NCI-H2171 (cell line): ENCODE measurements at places on chromosomes 7 and 10.

DNA sequence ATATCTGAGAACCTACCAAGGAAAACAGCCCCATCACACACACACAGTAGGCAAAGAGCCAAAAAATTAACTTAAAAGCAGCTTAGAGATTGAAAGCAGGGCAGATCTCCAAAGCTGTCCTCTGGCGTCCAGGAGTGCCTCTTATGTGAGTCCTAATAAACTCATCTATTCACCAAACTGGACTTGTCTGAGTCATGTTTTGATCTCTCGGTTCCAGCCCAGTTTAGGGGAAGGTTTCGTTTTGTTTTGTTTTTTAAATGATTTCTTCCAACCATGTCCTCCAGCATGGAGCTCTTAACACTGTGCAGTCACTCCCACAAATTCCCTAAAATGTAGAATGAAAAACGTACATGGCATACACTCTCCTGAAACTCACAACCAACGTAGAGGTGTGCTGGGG, 6.7 kb upstream of the PRSS37 start:
- no peak for DNase-seq

DNA sequence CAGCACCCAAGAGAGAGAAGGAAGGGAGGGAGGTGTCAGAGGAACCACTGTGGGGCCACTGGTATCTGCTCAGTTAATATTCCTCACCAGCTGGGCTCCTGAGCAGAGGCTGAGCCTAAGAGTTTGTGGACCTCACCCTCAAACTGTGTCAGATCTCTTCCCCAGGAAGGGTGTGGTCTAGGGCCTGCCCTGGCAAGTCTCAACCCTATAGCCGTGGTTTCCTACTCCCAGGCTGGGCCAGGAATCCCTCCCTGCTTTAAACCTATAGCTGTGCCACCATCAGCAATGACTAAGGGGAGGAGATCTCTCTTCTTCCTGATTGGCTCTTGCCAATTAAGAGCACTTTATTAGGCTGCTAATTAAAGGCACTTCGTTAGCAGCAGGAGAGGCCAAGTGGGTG, 29.9 kb downstream of the POLL start:
- no peak for DNase-seq

- DNase-seq = no peak
These were observed 167.3 kb downstream of the TPK1 start for GRCh38 chr7:144668503-144668902.

DNA sequence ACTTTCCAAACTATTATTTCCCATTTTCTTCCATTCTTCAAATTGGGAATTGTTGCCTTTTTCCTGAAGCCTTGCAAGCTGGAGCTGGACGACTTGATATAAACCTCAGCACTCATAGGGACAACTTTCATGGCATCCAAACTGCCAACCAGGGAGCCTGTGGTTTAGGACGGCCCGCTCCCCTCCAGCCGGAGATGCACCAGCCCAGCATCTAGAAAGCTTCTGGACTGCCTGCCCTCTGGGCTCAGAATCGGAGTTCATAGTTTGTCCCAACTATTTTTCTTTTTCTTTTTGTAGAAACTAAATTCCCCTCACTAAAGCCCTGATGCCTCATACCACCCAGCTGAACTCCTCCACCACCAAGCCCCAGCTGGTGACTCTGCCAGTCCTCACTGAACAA, 200.3 kb downstream of the DNAJB6 start:
- no peak for DNase-seq

GRCh38 chr7:22639396-22639795, 87.6 kb upstream of the IL6 start:
- DNase-seq = no peak

- no peak for DNase-seq
These were observed 377.6 kb downstream of the LRMDA start for GRCh38 chr10:75809003-75809402.

DNA sequence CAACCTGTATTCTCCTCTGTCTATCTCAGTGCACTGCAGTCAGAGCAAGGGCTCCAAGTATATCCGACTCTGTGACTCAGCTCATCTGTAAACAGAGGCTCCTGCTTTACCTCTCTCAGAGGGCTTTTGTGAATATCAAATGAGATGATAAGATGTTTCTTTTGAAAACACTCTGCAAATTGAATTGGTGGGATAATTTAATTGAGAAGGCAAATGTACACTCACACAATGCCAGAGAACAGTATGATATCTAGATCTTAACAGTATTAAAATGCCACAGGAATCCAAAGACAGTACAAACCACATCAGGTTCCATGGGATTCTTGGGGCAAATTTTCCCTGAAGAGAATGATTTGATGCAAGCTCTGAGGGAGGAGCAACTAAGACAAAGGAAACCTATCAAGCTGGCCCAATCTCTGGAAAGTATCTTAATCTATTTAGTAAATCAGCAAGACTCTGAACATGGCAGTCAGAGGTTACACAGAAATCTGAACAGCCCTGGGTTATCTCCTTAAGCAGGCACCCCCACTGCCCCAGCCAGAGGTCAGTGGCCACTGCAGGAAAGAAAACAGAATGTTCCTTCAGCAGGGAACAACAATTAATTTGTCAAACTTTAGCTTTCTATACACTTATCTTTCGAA, 45.9 kb downstream of the DOCK4 start:
- DNase-seq = no peak

DNA sequence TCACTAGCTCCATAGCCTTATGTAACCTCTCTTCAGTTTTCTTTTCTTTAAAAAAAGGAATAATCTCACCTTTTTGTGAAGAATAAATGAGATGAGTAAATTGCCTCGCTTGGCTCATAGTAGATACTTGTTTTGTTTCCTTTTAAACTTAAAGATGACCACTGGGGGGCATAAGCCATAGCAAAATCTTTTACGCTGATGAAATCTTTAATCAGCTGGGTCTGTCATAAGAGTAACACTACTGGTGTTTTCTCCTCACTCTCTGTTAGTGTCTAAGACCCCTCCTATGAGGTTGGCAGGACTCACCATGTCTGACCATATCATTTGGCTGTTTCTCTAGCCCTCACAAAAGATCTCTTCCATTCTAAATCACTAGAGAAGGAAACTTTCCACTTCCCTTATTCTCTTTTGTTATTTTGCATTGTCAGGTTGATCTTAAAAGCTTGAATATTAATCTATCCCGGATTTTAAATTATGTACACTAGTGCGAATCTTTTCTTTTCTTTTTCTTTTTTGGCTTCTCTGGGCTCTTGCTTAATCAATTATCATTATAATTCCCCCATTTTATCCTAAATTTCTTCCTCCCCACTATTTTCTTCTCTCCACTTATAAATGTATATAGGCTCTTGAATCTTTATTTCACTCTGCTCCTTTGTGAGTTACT, 12.5 kb downstream of the STAG3 start:
- DNase-seq = no peak

DNA sequence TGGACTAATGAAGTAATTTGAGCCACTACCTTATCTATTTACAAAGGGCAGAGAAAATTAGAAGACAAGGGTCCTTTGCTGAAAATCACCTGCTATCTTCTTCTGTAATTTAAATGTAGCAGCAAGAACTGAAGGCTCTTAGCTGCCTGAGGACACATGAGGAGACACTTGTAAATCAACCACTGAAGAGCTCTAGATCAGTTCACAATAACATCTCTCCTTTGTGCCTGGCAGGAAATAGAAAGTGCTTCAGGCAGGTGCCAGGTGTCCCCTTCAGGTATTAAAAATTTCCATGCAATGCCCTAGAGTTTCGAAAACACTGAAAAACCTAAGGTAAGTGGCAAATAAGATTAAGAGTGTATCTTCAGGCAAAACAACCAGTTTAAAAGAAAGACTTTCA, 474.6 kb downstream of the GRM8 start:
- peak; percentile 25 for DNase-seq

GRCh38 chr10:71762324-71762723, 11.0 kb downstream of the VSIR start:
- no peak for DNase-seq

DNA sequence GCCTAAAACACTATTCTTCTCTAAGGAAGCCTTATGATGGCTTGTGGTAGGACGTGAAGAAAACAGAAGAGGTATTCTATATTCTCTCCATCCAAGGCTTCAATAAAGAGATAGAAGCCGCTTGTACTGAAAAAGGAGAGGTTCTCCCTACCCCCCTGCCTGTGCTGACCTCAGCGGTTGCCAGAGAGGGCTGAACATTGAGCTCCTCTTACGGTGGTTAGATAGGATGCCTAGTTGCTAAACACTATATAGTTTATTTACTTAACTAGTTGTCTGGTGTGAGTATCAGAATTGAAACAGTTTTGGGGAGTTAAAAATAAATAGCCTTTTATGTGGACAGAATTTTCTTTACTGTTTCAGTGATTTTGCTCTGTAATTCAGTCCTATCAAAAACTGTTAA, 112.2 kb downstream of the TFPI2 start:
- DNase-seq = no peak

DNA sequence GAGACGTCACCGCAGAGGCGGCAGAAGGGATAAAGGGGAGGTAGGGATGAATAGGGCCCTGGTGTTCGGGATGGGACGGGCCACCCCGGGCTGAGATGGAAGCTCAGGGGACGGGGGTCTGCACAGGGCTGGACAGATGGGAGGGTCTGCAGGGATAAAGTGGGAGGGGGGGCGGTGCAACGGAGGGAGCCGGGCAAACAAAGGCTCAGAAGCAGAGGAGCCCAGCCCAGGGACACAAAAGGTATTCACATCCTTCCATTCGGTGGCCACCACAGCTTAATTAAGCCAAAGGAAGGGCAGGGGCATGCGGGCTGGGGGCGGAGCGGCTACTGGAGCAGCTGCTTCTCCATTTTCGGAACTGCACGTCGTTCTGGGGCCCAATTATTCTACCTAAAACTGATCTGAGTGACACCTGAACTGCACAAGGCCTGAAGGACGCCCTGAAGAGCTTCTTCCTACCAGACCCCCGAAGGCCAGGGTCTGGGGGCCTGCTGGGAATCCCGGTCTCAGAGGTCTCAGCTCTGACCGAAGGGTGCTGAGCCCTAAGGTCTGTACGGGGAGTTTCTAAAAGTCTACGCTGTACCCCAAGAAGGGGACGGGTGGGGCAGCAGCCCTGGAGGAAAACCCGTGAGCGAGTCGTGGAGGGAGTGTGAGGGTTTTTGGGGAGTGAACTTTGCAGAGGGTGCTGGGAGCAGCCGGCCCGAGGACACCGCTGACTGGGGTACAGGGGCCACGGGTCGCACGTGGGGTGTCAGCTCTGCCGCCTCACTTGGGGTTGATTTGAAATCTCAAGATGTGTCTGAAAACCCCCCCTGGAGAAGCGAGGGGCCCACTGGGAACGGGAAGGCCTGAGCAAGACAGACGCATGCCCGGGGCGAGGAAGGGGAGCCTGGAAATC, 334.8 kb downstream of the DNAJB6 start:
- DNase-seq = no peak

DNA sequence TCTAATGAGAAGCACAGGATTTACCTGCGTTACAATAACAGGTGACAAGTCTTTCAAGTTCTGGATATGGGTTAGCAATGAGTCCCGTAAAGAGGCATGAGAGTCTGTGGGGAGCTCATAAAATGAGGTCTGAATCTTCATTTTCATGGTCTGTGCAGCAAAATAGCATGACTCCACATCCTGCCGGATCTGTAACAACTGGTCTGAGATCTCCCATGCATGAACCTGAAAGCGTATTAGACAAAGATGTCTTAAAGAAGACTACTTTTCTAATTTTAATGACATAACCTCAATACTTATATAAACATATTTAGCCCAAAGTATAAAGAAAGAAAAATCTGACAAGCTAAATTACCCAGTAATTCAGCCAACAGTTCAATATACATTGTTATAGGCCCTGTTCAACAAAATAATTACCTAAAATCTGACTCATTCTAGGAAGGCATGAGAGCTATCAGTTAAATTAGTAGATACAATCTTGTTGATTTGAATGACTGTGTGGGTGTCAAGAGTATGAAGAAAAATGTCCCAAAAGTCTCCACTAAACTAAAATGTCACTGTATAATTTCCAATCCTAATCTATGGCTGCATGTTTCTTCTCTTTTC, 36.9 kb downstream of the TNPO3 start:
- no peak for DNase-seq

DNA sequence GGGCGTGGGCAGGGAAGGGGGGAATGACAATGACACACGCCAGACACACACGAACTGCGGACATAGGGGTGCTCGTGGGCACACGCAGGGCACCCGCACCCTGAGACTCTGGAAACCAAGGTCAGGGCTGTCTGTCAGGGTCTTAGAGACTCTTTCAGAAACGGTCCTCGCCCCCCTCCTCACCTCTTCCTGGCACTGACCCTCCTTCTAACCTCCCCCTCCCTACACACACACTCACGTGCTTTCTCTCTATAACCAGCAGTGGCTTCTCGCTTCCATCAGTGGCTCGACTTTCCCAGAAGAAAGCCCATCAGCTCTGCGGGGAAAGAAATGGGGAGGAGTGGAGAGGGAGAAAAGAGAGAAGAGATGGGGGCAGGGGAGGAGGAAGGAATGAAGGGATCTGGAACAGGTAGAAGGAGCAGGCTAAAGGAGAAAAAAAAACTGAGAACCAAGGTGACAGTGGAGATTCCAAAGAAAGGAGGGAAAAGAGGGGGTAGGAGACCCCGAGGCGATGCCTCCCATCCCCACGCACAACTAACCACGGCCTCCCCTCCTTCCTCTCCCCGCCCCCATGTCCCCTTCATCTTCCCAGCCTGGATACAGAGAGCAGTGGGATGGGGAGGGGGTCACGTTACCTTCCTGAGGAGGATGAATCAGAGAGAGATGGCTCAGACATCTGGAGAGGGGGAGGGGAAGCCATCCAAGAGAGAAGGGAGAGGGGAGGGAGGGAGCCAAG, 1.7 kb upstream of the VGF start:
- peak; percentile 93 for DNase-seq

DNA sequence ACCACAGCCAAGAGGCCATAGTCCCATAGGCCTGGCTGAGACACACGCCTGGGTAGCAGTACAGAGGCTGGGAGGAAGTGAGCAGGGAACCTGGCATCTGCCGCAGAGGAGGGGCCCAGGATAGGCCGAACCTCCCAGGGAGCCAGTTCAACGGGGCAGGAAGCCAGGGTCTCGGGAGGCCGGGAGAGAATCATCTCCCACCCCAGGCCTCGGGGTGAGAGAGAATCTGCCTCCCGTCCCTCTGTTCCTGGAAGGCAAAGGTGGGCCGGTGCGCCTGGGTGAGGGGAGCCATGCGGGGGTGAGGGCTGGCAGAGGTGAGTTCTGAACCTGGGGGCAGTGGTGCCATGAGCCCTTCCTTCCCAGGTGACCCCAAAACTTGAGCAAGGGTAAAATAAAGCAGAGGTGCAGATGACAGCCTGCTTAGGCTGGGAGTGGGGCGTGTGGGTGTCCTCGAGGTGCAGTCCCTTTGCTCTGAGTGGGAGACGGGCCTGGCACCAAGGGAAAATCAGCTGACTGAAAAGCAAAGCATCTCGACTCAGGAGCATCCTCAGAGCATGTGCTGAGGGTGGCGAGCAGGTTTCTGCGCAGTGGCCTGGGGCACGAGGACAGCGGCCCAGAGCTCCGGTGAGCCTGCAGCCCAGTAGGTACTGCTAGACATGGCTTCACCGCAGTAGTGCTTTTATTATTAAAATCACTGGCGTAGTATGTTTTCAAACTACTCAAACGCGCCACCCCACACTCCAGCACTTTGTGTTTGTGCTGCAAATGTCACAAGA, 15.5 kb downstream of the AGAP3 start:
- no peak for DNase-seq
